ENCODE measurements at places on chromosomes 1 and 21.

GRCh38 chr1:103517380-103518047, 8.0 kb upstream of the RNPC3 start:
- no peak for DNase-seq

DNA sequence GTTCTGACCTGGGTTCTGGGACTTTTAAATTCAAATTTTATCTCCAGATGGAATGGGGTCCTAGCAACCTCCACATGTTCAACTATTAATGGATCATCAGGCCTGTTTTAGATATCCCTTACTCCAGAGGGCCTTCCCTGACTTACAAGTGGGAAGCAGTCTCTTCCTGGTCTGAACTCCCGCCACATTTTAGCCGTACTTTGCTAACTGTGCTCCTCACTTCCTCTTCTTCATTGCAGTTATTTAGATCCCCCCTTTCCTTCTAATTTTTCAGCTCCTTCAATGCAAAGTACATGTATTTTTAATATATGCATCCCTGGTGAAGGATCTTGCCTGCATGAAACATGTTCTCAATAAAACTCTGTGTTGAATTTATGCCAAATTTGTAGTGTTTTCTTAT, 3.7 kb downstream of the CD1A start:
- DNase-seq, result no peak

- no peak for DNase-seq
Observed at GRCh38 chr1:178382372-178382771, 114.4 kb downstream of the CLEC20A start.

DNA sequence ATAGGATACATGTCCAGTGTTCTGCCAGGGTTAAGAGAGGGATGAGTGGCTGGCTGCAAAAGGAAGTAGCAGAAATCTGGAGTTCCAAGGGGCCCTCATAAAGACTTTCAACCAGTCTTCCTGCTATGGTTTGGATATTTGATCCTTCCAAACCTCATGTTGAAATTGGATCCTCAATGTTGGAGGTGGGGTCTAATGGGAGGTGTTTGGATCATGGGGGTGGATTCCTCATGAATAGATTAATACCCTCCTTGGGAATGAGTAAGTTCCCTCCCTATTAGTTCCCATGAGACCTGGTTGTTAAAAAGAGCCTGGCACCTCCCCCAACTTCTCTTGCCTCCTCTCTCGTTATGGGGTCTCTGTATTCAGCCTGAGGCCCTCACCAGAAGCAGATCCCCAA, 10.1 kb upstream of the GNG12 start:
- DNase-seq, result no peak

- no peak for DNase-seq
Observed at GRCh38 chr1:56478734-56479133, 100.6 kb downstream of the PLPP3 start.

DNA sequence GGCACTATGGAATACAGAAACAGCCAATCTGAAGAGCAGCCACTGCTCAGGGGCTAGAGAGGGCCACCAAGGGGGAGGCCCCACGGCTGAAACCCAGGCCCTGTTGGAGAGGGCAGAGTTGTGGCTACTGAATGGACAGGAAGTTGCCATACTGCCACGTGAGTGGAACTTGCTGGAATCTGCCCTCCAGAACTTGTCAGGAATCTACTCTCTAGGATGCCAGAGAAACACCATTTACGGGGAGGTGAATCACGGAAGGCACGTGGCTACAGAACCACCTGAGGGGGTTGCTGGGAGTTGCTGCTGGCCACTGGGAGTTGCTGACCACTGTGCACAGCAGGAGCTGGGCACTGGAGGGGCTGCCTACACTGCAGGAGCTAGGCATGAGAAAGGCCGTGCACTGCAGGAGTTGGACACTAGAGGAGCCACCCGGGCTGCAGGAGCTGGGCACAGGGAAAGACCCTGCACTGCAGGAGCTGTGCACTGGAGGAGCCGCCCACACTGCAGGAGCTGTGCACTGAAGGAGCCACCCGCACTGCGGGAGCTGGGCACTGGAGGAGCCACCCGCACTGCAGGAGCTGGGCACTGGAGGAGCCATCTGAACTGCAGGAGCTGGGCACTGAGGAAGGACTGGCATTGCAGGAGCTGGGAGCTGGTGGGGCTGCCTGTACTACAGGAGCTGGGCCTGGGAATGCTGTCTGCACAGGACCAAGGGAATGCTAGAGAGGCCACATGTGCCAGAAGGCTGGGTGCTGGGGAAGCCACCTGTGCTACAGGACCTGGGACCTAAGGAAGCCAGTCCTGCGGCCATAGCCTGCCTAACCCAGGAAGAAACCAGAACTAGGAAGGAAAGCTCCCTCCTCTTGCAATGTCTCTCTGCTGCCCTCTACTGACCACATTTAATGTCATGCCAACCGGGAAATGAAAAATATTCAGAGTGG, 343.4 kb downstream of the MATN1 start:
- DNase-seq, result no peak

GRCh38 chr1:29410476-29410875, 174.2 kb downstream of the PTPRU start:
- DNase-seq, result no peak

- no peak for DNase-seq
Observed at GRCh38 chr1:163063143-163063542, 6.0 kb upstream of the RGS4 start.

GRCh38 chr1:116572099-116572498, 1.3 kb upstream of the CD58 start:
- DNase-seq, result no peak

DNA sequence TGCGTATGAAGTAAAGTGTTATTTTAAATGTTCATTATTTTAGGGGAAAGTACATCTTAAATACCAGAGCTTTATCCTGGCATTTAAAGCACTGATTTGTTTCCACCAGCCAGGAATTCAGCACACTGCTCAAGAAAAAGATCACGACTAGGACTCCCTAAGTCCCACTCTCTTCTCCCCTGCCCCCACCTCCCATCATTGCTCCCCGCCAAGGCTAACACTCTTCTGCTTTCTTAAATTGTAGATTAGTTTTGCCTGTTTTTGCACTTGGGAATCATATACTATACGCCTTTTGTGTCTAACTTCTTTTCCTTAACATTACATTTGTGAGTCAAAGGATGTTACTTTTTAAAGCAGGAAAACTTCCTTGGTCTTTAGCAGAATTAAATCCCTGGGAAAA, 37.5 kb upstream of the C1orf105 start:
- DNase-seq, result no peak

GRCh38 chr1:66571789-66572188, 37.8 kb downstream of the SGIP1 start:
- DNase-seq, result no peak

- DNase-seq, result no peak
Observed at GRCh38 chr1:187465441-187465840, 636.7 kb downstream of the PLA2G4A start.

DNA sequence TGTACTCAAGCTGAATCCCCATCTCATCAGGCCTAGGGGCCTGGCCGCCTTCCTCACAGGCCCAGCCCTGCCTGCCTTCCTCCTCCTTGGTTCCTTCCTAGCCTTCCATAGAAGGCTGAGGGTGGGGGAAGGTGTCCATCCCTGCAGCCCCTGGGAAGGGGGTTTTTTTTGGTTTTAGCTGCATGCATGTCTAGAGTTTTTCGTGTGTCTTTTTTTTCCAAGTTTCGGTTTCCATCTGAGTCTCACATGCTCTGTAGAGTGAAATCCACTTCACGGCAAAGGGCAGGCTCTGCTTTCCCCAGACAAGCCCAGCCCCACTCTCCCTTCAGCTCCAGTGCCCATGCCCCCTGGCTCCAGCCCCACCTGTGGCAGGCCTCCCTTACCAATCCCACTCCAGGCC, 32.1 kb downstream of the GRHL3 start:
- no peak for DNase-seq

DNA sequence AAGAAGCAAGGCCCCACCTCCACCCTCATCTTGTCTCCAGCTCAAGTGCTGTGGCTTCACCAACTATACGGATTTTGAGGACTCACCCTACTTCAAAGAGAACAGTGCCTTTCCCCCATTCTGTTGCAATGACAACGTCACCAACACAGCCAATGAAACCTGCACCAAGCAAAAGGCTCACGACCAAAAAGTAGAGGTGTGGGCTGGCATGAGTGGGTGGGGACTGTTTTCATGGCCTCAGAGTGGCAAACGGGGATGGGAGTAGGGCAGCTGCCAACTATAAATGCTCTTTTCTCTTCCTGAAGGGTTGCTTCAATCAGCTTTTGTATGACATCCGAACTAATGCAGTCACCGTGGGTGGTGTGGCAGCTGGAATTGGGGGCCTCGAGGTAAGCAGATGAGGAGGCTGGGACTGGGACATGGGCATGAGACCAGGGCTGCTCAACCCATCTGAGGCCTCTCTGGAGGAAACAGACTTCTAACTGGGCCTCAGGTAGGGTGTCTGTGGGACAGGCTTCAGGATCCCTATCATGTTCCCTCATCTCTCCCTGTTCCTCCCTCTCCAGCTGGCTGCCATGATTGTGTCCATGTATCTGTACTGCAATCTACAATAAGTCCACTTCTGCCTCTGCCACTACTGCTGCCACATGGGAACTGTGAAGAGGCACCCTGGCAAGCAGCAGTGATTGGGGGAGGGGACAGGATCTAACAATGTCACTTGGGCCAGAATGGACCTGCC, 8.8 kb upstream of the P3R3URF start:
- DNase-seq, result no peak

- DNase-seq, result no peak
Observed at GRCh38 chr1:201371276-201371675, 6.2 kb downstream of the TNNT2 start.

DNA sequence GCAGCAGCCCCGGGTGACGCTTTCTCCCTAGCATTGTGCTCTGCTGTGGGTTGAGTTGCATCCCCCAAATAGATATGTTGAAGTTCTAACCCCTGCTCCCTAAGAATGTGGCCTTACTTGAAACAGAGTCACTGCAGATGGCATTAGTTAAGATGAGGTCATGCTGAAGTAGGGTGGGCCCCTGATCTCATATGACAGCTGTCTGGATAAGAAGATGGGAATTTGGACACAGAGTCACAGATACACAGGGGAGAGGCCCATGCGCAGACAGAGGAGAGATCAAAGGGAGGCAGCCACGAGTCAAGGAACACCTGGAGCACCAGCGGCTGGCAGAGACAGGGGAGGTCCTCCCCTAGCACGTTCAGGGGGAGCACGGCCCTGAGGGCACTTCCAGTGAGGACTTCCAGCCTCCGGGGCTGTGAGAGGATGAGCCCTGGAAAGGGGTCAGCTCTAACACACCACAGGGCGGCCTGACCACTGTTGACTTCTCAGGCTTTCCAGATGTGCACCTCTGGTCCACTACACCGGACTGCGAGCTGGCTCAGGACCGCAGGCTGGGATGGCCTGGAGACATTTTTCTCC, 46.4 kb downstream of the ABCG1 start:
- DNase-seq, result no peak

GRCh38 chr1:153261281-153262069, 2.0 kb downstream of the LORICRIN start:
- DNase-seq, result no peak

DNA sequence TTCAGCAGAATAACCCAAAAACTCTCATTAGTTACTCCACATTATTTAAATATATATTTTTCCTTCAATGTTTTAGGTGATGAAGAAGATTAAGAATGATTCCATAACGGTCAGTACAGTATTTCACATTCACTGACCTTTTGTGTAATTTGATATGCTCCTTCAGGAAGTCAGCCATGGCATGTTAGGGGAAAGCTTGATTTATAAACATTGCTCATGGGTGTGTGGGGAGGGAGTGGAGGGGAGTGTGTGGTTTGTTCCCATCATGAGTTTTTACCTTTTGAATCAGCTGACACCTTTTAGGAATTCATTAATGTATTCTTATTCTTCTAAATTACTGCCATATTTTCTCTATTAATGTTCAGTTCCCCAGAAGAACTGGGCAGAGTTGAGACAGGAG, 240.2 kb downstream of the ATG4C start:
- DNase-seq, result no peak

DNA sequence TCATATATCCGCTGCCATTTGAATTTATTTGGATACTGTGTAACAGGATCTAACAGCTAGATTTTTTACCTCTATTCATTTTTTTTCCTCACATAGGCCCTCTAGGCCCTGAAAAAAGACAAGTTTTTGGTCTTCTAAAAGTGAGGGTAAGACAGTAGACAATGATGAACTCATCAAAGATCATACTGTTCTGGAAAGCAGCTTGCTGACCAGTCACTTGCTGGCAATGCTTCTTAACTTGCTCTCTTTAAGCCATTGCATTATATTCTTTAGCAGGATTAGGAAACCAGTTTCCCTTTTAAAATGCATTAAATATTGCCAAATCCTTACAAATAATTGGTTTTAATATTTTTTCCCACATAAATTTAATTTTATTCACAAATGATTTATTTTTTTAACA, 65.5 kb downstream of the SYT14 start:
- DNase-seq, result no peak

DNA sequence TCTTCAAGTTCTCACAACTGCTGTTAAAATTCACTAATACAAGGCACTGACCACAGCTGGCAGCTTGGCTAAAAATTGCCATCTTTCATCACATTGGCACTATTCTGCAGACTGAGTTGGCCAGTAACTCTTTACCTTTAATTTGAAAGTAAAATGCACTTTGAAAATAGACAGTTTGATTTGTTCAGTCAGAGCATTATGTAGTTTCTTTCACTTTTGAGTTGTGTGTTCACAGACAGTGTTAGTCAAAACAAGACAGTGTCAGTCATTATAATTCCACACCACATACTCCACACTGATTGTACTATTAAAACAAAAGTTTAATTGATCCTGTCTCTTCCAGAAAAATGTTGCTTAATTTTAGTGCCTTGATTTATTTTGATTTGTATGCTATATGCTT, 160.7 kb downstream of the SDCCAG8 start:
- DNase-seq, result no peak

DNA sequence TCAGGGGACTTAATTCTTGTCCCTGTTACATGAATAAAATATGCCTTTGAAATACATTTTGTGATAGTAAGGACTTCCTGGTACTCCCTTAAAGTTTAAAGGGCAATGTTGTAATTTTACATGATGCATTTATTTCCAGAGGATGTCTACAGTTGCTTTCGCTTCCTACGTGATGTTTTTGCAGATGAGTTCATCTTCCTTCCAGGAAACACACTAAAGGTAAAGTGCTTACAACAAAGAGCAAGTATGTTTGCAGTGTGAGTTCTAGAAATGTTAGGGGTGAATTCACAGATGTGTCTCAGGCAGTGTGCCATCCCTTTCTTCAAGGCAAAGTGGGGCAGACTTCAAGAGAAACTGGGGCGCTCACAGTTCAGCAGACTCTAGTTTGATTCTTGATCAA, 31.2 kb downstream of the GNPAT start:
- no peak for DNase-seq

GRCh38 chr21:43686811-43687565, 27.6 kb downstream of the RRP1B start:
- DNase-seq, result no peak

GRCh38 chr1:30103708-30104411, 619.5 kb downstream of the MATN1 start:
- DNase-seq, result no peak

DNA sequence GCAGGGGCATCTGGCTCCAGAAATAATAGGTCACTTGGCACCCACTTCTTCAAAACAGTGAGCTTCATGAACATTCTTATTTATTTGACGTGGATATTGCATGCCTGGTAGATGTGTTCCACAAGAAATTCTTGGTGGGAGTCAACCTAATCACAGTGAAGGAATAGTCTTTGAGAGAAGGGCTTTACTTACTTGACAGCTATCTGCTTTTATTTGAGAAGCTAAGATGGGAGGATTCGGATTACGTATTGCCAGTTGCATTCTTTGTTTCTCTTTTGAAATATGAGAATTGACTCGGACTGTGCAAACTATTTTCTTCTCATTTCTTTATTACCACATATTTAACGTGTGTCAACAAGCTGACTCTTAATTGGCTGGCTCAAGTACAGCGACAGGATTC, 117.2 kb downstream of the FASLG start:
- DNase-seq, result no peak

GRCh38 chr21:45270306-45270821, 17.3 kb downstream of the POFUT2 start:
- DNase-seq, result no peak
